ENCODE measurements at places on chromosomes 2 and 18.

DNA sequence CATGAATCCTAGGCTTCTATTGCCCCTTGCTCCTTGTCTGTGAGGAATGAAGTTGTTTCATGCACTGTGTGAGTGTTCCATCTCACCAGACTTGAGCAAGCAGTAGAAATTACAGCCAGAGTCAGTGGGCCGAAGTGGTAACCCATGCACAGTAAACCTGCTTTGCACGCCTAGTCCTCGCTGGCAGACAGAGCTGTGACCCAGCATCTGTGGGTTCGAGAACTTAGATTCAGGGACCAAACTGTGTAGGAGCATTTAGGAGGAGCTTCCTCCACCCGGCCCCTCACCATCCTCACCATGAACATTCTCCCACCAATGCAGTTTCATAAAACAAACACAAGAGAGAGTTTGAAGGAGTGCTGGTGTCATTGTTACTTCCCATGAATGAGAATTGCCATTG lies 21.6 kb upstream of the TEX51 start:
- no peak for DNase-seq

DNA sequence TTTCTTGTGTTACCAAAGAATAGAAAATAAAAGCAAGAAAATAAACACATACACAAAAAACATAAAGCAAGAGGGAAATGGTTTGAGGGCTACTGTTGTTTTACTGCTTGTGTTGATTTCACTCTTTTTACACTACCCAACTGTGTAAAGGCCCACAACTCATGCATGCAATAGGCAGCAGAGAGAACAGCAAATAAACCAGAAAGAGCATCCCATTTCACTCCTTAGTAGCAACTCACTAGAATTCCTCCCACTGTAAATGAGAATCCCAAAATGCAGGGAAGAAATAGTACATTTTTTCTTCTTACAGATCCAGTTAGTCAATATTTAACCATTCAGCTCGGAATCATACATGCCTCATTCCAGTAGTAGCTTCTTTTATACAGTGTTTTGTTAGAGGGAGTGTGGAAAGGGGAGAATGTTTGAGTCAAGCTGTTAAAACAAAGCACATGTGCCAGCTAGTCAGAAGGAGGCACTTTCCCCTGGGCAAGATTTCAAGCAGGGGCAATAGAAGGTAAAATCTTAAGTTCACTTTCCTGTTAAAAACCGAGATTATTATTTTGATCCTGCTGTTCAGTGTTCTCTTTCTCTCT lies 147.2 kb upstream of the FAM98A start:
- no peak for DNase-seq

DNA sequence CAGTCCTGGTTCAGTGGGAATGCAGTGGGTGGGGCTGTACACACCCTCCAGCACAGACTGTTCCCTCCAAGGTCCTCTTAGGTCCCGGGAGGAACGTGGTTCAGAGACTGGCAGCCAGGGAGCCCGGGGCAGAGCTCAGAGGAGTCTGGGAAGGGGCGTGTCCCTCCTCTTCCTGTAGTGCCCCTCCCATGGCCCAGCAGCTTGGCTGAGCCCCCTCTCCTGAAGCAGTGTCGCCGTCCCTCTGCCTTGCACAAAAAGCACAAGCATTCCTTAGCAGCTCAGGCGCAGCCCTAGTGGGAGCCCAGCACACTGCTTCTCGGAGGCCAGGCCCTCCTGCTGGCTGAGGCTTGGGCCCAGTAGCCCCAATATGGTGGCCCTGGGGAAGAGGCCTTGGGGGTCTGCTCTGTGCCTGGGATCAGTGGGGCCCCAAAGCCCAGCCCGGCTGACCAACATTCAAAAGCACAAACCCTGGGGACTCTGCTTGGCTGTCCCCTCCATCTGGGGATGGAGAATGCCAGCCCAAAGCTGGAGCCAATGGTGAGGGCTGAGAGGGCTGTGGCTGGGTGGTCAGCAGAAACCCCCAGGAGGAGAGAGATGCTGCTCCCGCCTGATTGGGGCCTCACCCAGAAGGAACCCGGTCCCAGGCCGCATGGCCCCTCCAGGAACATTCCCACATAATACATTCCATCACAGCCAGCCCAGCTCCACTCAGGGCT lies 17.5 kb upstream of the FAHD2A start:
- DNase-seq, result no peak

GRCh38 chr2:112915300-112916144 lies 4.6 kb downstream of the IL37 start:
- DNase-seq, result no peak

DNA sequence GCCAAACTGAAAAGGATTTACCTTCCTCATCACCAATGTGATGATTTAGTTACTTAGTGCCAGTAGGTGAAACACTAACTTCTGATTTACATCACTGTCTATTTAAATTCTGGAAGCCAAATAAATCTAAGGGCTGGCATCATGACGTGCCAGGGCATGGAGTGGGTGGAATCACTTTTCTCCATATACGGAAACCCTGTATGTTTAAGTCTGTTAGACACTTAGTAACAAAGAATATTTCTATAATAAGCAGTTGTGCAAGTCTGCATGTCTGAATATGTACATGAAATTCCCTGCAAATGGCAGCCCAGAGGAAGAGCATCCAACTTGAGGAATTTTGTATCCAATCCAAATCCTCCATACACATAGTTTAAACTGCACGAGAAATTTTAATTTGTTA lies 243.1 kb upstream of the SMAD7 start:
- DNase-seq, result no peak

GRCh38 chr2:101463911-101464641 lies 10.8 kb downstream of the RFX8 start:
- no peak for DNase-seq

DNA sequence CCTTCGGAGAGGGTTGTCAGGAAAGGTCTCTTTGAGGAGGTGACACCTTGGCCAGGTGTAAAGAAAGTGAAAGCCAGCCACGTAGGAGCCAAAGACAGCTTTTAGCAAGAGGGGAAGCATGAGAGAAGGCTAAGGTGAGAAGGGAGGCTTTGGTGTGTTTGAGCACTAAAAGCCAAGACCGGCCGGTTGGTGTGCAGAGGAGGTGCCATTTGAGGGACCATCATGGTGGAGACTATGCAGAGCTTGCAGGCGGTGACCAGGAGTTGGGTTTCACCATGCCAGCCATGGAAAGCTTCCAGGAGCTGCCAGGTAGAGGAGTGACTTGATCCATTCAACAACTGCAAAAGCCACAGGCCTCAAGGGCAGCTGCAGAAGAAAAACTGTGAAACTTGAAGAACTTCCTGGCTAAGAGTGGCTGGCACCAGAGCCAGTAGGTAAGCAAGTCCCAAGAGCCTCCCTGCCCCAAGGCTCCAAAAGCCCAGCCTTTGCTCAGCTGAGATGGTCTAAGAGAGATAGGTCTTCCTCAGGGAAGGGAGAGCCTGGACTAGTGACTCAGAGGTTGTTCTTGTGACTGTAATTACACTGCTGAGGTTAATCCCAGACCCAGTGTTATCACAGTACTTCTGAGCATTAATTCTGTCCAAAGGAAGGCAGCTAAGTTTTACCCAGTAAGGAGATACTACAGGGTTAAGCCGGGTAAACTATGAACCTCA lies 319.0 kb downstream of the BCL11A start:
- no peak for DNase-seq

GRCh38 chr2:46091004-46091403 lies 206.2 kb upstream of the EPAS1 start:
- DNase-seq, result no peak

- DNase-seq, result no peak
These were observed 63.1 kb upstream of the NFATC1 start for GRCh38 chr18:79332646-79333045.

GRCh38 chr2:102915128-102915527 lies 153.3 kb downstream of the TMEM182 start:
- no peak for DNase-seq

DNA sequence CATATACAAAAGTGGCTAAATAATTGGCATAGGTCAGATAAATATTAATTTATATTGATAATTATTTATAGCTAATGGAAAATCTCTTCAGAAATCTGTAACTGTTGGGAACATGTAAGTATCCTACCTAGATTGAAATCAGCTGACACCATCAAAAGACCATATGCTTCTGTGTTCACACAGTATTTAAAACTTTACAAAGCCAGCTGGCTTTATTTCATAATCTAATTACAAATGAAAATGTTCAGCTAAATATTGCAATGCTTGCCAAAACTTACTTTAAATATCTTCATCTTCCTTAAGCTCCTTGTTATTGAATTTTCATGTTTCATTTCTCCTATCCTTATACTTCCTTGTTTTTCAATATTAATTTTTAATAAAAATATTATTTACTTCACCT lies 190.9 kb upstream of the DOK6 start:
- DNase-seq, result no peak

GRCh38 chr2:217993138-217993537 lies 9.7 kb downstream of the TNS1 start:
- DNase-seq, result no peak

- DNase-seq, result no peak
These were observed 176.1 kb upstream of the ZFP36L2 start for GRCh38 chr2:43402452-43402937.

DNA sequence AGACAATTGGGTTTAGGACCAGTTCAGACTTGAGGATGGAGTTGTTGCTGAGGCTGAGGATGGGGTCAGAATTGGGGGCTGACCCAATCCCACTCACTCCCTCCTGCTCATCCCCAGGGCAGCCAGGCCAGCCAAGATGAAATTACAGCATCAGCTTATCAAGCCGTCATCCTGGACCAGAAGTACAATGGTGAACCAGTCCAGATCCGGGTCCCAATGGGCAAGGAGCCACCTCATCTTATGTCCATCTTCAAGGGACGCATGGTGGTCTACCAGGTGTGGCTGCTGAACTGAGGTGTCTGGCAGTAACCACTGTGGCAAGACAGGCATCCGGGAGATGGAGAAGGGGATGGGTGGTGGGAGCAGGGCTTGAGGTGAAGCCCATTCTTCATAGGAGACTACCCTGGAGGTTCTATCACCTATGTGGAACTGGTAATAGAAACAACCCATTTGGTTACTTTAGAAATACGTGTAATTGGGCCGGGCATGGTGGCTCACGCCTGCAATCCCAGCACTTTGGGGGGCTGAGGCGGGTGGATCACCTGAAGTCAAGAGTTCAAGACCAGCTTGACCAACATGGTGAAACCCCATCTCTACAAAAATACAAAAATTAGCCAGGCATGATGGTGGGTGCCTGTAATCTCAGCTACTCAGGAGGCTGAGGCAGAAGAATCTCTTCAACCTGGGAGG lies 13.9 kb downstream of the VIL1 start:
- no peak for DNase-seq

DNA sequence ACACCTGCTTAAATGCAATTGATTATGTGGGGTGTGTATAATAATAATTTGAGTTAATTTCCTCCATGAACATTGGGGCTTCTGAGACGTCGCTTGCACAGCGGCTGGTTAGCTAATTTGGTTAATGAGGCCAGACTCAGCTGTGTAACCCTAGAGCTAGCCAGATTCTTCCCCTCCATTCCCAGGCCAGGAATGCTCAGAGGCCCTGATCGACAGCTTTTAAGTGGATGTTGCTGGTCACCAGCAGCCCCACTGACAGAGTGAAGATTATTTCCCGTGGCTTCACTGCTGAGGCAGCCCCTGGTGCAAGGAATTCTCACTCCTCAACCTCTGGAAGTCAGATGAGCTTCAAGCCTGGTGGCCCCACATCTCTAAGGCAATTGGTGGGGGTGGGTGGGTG lies 12.4 kb upstream of the EPAS1 start:
- DNase-seq, result no peak

- no peak for DNase-seq
These were observed 2.0 kb downstream of the ANKAR start for GRCh38 chr2:189676471-189676870.

DNA sequence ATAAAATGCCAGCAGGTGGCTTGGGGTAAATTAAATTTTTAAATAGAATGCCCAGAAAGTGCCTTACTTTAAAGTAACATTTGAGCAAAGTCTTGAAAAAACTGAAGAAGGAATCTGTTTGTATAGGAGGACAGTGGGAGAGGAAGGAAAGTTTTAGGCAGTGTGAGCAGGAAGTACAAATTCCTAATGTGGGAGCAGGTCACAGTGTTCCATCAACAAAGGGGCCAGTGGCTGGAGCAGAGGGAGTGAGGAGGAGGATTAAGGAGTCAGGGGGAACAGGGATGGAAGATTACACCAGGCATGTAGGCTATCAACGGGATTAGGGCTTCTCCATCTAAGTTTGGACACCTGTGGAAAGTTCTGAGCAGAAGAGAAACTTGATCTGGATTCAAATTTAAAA lies 439.2 kb upstream of the REG3G start:
- no peak for DNase-seq

GRCh38 chr2:62658891-62659290 lies 46.6 kb upstream of the EHBP1 start:
- no peak for DNase-seq

GRCh38 chr2:96800061-96801004 lies 15.7 kb upstream of the CNNM3 start:
- DNase-seq, result no peak

DNA sequence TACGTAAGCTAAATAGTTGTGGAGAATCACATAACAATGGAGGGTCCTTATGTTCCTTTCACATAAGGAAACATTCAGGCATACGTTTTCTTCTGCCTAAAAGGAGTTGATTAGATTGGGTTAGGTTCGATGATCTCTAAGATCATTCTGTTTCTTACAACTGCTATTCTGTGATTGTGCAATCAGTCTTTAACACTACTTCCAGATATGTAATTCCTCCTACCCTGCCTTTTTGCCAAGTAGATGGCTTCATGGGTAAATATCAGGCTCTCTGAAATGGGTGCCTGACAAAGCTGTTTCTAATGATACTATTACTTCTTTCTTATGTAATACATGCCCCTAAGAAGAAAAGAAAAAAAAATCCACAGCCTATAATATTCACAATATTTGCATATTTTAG lies 321.5 kb downstream of the XIRP2 start:
- no peak for DNase-seq

DNA sequence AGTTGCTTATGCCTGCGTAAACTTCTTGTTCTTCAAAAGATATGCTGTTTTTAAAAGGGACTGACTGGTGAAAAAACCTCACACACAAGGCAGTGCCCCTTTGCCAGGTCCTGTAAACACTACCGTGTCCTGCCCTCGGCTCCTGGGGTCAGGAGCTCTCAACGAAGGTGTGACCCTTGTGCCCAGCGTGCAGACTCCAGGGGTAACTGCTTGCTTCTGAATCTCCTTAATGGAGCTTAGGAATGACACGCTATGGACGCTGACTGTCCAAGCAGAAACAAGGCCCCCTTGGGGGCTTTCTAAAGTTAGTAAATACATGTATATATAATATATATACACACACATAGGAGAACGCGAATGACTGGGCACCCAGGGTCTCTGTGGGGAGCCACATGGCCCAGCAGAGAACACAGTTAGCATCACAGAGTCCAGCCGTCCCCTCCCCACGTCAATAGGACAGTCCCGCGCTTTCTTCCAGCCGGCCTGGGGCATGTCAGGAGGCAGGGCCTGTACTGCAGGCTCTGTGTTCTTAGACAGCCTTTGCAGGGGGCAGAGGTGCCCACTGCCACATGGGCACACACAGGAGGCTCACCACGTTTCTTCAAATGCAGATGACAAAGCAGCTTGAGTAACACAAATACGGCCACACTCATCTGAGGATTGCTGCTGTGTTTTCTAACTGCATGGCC lies 96.1 kb downstream of the HDAC4 start:
- no peak for DNase-seq

DNA sequence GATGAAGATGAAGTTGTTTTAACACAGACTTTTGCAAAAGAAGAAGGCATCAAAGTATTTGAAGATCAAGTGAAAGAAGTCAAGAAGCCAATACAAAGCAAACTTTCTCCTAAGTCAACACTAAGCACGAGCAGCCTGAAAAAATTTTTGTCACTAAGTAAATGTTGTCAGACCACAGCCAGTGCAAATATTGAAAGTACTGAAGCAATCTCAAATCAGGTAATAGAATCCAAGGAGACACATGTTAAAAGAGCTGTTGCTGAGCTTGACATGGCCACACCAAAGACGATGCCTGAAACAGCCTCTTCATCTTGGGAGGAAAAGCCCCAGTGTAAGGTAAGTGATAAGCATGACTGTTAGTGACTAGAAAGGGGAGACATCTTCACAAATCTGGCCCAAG lies 75.1 kb downstream of the FSIP2 start:
- DNase-seq, result no peak
